Nucleus accumbens (tissue), 56 donors: ENCODE measurements at places on chromosomes 5 and 9.

DNA sequence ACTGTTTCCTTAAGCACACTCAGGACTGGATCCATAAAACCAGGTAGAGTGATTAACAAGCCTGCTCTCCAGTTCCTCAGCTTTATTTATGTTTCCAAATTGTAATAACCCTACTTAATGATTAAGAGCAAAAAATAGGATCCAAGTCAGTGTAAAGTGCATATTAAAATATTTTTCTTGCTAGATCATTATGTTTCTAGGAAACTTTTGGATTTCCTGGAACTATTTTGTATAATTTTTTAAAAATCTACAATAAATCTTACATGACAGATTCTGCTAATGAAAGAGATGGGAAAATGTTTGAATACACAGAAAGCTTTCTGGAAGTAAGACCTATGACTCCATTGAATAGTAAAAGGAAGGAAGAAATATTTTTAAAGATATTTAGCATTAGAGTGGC, 35.5 kb downstream of the BHMT start:
- DNase-seq = no peak

GRCh38 chr5:159878988-159879471, 37.3 kb upstream of the ADRA1B start:
- DNase-seq = no peak

DNA sequence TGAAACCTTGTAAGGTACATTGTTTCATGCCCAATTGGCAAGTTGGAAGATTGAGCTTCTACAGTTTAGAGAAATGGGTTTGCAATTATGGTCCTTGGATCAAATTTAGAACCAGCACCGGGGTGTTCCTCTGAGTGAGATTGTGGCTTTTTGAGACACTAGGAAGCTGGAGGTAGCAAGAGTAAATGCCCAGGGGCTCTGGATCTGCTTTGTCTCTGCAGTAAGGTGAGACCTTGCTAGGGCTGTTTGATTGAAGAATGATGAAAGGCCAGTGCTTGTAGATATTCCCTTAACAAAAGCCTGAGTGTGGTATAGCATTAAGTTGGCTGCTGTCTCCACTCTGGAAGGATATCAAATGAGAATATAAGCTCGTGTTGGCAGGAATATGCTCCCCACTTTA, 36.0 kb downstream of the WWC1 start:
- no peak for DNase-seq

DNA sequence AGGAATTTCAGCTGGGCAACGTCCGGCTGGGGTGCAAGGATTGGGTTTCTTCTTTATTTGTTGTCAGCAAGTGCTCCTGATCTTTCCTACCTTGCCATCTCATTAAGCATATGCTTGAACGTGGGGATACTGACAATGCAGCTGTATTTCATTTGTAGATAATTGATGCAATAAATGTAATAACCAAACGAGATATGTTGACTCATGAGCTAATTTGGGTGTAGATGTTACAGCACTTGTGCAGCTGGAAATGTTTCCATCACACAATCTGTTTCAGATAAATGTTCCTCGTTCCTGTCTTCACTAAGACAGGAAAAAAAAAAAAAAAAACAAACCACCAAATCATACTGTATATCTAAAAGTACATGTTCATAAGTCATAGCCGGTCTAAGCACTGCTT, 123.8 kb downstream of the DMRT2 start:
- no peak for DNase-seq

- DNase-seq = no peak
These were observed 290.2 kb upstream of the RGMB start for GRCh38 chr5:98483301-98483685.

DNA sequence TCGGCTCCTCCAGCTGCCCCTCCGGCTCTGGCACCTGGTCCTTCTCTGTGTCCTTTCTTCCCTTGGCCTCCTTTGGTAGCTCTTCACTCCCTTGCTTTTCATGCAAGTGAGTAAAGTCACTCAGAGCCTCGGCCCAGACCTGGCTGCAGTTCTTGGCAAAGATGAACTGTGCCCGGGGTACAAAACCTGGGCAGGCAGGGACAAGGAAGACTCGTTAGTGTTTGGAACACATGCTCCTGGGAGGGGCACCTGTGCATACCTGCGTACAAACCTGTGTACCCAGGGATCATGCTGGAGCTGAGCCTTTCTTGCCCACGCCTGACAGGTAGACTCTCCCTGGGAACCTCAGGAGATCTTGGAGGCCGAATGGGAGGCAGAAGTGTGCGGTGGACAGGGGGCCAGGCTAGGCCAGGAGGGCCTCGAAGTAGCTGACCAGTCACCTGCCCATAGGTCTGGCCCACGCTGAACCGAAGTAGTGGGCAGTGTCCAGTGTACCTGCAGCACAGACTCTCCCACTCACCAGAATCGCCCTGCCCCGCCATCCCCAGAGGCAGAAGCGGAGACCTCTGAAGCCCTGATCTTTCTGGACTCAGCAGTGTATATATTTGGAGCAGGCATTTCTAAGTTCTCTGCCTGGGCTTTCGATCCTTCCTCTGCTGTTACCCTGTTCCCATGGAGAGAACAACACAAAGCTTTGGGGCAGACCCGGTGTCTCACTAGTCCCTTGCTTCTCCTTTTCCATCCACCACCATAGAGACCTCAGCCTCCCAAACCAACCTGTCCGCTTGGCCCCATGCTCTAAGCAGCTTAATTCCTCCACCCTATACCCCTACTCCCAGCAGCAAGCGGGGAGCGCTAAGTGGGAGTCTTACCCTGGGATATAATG, 41.9 kb upstream of the TESK1 start:
- no peak for DNase-seq

DNA sequence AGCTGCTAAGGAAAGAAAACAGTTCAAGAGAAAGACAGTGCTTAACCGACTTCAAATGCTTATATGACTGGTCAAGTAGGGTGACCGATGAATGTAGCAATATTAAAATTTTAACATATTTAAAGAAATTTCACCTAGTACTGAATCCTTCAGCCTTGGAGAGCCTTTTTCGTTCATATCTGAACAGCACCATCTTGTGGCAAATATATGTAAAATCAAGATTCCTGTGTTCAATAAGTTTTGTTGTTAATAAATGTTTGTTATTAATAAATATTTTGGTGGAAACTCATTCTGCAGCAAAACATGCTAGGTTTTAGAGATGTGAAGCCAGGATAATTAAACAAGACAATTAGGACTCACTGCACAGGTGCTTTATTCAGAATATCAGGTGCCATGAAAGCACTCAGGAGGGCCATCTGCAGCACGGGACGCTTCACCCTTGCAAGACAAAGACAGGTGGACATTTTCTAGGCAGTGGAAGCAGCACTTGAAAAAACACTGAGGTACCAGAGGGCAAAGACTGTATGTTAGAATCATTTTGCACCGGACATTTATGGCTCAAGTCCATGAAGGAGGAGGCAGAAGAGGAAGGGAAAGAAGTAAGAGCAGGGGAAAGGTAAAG, 15.6 kb downstream of the TICAM2 start:
- no peak for DNase-seq

DNA sequence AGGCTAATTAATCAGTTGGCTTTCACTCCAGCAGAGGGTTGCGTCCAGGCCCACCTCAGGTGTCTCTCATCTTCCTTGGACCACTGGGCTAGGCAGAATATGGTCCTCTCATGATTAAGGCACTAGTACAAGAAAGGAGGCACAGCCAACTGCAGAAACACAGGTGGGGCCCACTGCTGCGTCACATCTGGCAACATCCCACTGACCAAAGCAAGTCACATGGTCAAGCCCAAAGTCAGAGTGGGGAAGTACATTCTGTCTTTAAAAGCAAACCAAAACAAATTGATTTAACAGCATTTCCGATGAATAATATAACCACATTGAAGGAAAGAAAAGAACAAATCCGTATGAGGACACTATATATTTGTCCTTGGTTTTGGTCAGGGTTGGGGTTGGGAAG, 28.0 kb upstream of the UBTD2 start:
- no peak for DNase-seq

- no peak for DNase-seq
These were observed 77.8 kb downstream of the C9orf153 start for GRCh38 chr9:86181379-86182315.

DNA sequence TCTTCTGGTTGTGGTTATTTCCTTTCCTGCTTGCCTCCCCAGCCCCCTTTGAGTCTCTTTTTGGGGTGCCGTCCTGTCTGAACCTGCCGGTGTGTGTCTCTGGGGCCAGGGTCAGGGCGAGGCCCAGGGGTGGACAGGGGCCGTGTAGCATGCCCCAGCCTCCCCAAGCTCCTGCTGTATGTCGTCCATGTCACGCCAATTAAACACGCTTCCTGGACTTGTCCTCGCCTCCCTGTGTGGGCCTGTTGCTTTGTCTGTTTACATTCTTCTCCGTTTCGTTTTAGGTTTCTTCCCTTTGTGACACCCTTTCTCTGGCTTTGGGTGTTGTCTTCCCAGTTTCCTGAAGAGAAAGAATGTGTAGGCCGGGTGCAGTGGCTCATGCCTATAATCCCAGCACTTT, 28.5 kb upstream of the HMCN2 start:
- no peak for DNase-seq

DNA sequence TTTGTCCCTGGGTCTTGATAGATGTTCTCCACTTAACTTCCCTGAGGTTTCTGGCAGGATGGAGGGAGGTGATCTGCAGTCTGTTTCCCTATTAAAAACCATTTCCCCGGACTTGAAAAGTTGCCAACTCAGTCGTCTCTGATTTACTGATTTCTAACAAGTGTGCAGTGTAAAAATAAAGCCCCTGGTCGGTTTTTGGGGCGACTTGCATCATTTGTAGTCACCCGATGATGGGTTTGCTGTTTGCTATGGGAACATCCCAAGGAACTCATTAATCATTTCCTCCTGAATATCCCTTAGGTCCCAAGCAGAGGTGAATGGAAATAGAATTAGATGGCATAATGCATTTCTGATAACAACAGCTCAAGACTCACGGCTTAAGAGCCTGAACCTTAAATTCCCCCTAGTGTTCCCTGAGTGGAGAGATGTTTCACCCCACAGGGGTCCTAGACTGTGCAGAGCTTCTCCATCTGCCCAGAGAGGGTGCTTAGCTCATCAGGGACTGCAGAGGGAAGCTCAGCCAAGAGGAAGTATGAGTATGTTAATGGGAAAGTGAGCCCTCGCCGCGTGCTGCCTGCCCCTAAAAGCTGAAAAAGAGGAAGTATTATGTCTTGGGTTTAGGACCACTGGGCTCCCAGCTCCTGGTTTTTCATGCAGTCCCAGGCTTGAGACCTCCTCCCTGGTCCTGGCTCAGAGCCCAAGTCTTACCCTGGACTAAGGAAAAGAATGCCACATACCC, 115.1 kb upstream of the DAP start:
- no peak for DNase-seq

- DNase-seq = no peak
These were observed 28.5 kb downstream of the TBC1D2 start for GRCh38 chr9:98226957-98227356.

DNA sequence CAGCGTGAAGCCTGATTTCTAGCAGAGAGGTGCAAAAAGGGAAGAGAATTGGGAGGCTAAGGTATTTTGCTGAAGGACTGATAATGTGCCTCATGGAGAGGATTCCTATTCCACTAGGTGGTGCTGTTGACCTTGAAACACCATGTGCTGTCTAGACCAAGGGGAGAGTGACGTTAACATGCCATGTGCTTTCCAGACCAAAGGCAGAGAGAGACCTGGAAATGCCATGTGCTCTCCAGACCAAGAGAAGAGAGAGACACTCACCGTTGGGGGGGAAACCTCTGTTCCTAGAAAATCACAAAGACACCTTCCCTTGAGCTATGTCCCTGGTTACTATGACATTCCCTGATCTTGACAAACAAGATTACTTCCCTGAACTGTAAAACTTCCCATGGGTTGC, 286.0 kb upstream of the TUSC1 start:
- no peak for DNase-seq

DNA sequence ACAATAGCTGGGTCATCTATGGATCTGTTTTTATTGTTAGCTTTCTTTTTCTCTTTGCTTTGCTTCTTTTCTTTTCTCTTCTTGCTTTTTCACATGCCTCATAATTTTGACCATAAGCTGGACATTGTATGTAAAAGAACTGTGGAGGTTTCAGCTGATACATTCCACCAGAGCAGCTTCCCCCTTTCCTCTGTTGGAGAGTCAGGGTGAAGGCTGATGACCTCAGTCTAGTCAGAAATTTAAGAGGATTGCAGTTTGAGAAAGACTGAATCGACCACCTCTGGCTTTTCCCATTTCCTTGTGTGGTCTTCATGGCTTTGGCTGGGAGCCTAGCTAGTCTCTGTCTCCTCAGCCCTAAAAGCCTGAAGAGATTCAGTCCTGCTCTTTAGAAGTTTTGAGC, 42.0 kb downstream of the KCNIP1 start:
- no peak for DNase-seq

DNA sequence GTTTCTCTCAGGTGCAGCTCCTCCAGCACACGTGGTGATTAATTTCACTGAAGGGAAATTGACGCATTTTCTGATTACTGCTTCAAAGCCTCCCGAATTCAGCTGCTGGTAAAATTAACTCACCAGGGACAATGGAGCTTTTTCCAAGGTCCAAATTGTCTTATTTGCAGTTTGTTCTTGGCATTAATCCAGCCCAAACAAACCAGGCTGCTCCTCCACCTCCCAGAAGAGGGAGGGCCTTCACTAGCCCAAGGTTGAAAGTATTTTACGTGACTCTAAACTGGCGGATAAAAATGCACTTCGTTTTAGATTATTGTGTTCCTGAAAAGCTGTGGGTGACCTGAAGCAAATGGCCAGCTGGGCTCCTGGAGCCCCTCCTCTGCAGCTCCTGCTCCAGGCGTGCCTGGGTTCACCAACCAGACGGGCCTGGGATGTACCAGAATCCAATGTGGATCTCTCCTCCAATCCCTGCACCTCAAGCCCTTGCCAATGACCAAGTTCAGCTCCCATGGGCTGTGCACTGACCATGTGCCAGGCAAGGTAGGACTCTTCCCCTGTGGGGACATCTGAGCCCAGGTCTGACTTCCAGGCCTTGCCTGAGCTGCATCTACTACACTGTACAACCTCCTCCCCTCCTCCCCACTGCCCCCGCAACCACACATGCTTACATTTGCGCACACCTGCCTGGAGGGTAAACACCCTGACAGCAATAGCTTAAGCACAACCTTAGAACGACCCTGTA, 193.4 kb downstream of the CDK5RAP2 start:
- DNase-seq = no peak

DNA sequence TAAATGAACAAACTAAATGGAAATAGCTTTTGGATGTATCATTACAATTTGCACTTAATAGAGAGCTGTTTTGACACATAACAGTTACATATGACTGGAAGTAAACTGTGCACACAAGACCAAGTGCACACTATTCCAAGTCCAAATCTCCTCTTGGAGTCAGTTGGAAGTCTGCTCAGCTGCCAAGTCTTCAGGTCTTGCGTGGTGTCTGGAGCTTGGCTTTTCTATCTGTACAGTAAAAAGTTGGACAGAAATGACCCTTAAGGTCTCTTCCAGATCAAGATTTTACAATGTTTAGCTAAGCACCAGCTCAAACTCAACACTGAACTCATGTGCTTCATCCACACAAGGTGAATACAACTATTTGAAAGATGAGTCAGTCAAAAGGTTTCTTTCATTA, 456.9 kb downstream of the RASEF start:
- no peak for DNase-seq

DNA sequence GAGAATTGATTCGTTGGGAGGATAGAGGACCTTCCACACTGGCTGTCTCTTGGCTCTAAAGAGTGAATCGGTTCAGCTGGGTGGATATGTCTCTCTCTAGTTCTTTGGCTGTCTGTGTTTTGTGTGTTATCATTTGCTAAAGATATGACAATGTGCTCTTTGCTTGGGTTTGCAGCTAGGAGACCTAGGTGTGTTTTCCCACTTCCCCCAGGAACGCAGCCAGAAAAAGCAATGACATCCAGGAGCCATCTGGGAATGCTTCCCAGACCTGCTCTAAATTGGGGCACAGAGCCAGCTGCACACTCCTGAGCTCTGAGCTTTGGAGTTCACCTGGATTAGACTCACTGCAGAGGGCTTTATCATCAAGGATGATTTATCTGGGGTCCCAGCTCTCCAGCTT, 12.8 kb upstream of the PDZD2 start:
- DNase-seq = no peak
